ENCODE measurements at places on chromosomes 2 and 18.

- DNase-seq = no peak
Observed at GRCh38 chr2:146701183-146701582, 1143.6 kb upstream of the ACVR2A start.

GRCh38 chr2:60936757-60937156, 55.4 kb downstream of the REL start:
- DNase-seq = no peak

GRCh38 chr2:223701761-223702160, 99.6 kb upstream of the SCG2 start:
- no peak for DNase-seq

DNA sequence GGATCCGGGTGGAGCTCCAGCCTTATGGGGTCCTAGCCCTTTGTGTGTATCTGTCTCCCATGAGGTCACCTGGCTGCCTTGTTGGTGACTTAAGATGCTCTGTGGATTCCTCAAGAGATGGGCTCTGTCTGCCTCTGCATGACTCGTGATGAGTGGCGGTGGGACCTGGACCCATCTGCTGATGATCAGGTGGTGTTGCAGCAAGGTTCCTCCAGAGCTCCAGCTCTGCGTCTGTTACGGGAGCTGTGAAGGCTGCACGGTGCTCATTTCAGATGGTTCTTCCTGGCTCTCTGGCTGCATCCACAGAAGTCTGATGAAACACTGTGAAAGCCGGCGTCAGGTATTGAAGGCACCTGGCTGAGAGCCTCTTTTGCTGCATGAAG, 2.4 kb downstream of the AGAP1 start:
- DNase-seq = no peak

- DNase-seq = no peak
Observed at GRCh38 chr2:17805717-17806363, 10.4 kb upstream of the MSGN1 start.

Measured in activated T-cell treated with anti-CD3 and anti-CD28 coated beads, Interleukin-2, amount 50 U/mL, for 72 hours (primary cell).